ENCODE measurements at places on chromosomes 11 and 22. TPM values are rescaled to one million over a fixed set of nuclear protein-coding genes. Genes with fewer than 3 reads are reported as not detected.

The FXYD6 gene
- 0.53 TPM for total RNA-seq

The MAPK8IP2 gene
- 0.13 TPM for total RNA-seq

The INS gene
- total RNA-seq, result not detected

The EFEMP2 gene
- 18.9 TPM for total RNA-seq

The CCDC89 gene
- not detected for total RNA-seq

The MIAT gene
- 0.66 TPM for total RNA-seq

Data from thoracic aorta endothelial cell (primary cell).